ENCODE measurements at places on chromosomes 12 and 14.

DNA sequence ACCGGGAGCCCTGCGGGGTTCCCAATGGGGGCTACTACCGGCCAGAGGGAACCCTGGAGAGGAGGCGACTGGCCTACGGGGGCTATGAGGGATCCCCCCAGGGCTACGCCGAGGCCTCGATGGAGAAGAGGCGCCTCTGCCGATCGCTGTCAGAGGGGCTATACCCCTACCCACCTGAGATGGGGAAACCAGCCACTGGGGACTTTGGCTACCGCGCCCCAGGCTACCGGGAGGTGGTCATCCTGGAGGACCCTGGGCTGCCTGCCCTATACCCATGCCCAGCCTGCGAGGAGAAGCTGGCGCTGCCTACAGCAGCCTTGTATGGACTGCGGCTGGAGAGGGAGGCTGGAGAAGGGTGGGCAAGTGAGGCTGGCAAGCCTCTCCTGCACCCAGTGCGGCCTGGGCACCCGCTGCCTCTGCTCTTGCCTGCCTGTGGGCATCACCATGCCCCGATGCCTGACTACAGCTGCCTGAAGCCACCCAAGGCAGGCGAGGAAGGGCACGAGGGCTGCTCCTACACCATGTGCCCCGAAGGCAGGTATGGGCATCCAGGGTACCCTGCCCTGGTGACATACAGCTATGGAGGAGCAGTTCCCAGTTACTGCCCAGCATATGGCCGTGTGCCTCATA is 9.7 kb downstream of the TNS2 start:
- no peak for DNase-seq

- DNase-seq: no peak
Measured at GRCh38 chr12:6387541-6387940, 3.6 kb downstream of the LTBR start.

DNA sequence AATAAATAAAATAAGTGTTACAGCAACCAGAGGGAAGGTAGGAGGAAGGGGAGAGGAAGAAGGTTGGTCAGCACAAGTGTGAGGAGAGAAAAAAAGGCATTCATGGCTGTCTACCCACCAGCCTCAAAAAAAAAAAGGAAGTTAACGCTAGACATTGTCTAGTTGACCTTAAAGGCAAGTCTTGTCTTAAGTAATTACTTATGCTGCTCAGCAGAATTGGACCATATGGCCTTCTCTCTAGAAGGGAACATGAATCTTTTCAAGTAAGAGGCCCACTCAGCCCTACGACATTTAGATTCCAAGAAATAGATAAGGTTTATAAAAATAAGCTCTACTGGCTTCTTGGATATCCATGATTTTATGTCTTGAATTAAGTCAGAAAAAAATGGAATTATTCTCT is 172.7 kb downstream of the ETNK1 start:
- peak; percentile 81 for DNase-seq

GRCh38 chr12:93793983-93794382 is 116.8 kb downstream of the CRADD start:
- no peak for DNase-seq

DNA sequence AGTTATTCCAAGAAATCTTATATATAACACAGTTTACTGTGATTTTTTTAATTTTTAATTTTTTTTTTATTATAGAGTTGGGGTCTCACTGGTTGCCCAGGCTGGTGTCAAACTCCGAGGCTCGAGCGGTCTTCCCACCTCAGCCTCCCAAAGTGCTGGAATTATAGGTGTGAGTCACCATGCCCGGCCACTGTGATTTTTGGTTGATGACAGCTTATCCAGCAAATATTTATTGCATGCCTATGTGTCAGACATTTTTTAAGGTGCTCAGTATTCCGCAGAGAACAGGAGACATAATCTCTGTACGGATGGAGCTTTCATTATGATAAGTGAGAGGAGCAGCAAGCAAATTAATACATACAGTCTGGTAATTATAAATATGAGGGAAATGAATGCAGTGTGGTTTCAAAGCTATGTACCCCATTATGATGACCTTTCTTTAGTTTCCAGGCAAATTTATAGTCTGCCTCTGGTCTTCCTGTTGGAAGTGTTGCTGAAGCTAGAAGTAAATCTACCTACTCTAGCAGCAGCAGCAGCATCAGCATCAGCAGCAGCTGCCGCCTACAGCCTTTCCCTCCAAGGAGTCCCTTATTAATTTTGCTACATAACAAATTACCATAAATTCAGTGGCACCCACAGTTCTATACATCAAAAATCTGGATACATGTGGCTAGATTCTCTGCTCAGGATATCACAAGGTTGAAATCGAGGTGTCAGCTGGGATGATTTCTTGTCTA is 32.3 kb downstream of the FRS2 start:
- no peak for DNase-seq

DNA sequence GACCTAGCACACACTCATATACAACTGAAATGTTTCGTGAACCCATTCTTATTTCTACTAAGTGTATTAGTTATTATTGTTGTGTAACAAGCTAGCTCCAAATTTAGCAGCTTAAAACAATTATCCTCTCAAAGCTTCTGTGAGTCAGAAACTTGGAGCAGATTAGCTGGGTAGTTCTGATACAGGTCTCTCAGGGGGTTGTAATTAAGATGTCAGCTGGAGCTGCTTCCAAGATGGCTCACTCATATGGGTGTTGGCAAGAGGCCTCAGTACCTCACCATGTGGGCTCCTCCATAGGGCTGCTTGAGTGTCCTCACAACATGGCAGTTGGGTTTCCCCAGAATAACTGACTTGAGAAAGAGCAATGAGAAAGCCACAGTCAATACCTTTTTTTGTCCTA is 9.8 kb downstream of the GPR135 start:
- DNase-seq: peak; percentile 46

- DNase-seq: no peak
Measured at GRCh38 chr12:64352181-64352580, 38.4 kb downstream of the C12orf56 start.

- peak; percentile 77 for DNase-seq
Measured at GRCh38 chr12:68352067-68352466, 19.9 kb upstream of the MDM1 start.

DNA sequence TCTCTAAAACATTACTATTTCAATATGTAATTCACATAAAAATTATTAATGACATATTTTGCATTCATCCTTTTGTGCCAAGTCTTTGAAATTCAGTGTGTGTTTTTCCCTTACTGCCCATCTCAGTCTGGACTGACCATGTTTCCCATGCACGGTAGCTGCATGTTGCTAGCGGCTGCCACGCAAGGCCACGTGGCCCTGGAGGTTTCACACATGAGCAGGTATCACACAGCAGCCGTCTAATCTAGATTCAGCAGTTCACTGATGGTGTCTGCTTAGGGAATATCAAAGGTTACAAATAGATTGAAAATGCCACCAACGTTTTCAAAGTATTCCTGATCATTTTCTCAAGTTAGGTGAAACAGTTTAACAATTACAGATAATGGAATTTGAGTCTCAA is 234.8 kb upstream of the FKBP4 start:
- DNase-seq: no peak

DNA sequence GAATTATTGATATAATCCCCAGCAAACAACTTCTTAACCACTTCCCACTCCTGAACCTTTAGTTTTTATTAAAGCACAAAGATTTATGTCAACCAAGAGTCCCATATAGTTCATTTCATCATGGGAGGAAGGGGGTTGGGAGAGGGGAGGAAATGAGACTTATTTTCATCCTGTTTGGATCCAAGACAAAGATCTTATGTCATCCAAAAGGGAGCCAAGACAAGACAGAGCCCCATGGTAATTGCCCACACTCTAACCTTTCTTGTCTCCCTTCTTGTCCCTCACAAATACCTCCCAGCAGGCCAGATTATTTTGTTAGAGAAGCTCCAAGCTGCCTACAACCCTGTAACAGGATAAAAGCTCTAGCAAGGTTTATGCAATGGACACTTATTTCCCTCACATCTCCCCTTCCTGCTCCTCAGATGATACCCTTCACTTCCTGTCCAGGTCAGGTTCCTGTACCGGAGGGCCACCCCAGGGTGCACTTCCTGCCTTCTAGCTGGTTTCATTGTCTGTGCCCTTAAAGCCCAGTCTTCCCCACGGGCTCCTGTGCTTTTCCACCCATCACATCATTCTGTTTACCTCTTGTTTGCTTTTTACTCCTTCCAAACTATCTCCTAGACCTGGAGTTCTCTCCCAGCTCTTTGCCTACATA is 123.7 kb upstream of the MDM1 start:
- DNase-seq: peak; percentile 42

DNA sequence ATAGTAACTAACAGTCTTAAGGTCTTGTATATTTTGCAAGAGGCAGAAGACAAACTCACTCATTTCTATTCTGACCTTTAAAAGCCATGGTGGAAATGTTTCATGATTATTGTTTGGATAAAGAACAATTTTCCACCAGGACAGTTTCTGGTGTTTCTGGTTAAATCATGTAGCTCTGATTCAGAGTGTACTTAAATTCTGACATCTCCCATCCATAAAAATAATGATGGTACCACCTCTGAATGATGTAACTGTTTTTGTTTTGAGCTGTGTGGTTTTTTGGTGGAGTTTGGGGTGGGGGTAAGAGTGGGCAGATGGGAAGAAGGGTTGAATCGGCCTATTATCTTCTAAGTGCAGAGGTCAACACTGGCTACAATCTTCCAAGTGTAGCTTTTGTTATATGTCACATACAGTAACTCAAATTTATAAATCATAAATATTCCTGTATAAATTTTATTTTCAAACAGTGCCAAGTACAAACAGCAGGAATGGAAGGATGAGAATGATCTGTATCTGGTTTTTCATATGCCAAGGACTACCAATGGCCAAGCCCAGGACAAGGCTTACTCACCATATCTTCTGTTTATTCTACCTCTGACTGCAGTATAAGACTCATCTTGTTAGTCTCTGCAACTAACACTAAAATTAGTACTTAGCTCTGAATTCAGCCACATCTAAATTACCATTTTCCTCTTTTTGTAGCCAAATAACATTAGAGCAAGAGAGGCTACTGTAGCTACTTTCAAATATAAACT is 108.7 kb downstream of the BCAT1 start:
- no peak for DNase-seq

DNA sequence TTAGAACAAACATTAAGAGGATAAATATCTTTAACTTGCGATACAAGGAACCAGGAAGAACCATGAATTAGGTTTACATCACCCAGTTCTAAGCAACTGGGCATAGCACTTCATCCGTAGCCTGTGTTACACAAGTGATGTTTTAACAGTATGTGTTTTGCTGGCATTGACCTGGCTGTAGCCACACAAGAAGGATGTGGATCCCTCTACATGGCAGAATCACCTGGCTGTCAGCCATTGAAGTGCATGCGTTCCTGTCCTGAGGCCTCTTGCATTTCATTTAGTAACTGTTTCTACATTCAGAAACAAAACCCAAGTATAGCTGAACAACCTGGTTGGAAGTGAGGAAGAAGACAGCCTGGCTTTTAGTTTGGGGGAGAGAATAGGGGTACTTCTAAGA is 72.2 kb downstream of the TGFB3 start:
- DNase-seq: no peak

GRCh38 chr12:119946213-119946612 is 42.8 kb upstream of the BICDL1 start:
- no peak for DNase-seq

GRCh38 chr14:27528328-27528727 is 930.5 kb upstream of the NOVA1 start:
- peak; percentile 65 for DNase-seq

DNA sequence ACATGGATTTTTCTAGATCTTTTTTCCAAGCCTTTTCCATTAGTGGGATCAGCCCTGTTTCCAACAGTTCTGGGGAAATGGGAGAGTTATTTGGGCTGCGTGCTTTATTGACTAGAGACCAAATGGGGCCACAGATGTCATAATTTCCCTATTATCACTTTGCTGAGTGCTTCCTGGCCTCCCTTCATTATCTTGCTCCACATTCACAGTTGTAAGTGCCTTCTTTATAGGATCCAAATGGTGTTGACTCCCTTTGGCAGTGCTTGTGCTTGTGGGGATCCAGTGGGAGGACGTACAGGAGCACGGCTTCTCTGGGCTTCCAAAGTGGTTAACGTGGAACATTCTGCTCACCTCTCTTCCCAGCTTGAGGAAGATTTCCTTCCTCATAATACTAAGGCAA is 141.0 kb upstream of the RMST start:
- no peak for DNase-seq

DNA sequence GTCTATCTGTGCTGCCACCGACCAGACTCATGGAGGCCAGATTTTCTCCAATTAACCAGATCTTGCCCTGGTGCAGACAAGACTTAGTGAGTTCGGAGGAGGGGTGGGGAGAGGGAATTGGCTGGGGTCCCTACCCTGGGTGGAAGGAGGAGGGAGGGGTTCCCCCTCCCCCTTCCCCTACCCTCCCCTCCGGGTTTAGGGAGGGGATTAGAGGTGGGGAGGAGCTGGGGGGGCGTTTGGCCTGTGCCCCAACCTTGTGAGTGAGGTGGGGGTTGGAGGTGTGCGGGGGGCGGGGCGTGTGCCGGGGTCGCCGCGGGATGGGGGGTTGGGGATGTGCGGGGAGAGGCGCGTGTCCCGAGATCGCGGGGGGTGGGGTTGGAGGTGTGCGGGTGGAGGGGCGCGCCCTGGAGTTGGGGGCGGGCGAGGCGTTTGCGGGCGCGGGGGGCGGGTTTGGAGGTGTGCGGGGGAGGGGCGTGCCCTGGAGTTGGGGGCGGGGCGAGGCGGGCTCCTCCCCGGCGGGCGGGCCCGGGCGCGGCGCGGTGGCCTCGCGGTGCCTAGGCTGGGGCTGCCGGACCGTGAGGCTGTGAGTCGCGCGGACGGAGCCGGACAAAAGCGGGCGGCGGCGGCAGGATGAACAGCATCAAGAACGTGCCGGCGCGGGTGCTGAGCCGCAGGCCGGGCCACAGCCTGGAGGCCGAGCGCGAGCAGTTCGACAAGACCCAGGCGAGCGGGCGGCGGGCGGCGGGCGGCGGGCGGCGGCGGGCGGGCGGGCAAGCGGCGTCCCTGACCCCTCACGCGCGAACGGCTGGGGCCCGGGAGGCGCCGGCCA is at the start of gene HIP1R:
Gene HIP1R (plus strand): TSS at position 537 of the 829 bp plus-strand sequence. CDS start 94 bp downstream, at position 631.
- peak; percentile 74 for DNase-seq

GRCh38 chr12:90226211-90226610 is 517.6 kb upstream of the ATP2B1 start:
- DNase-seq: no peak

- DNase-seq: no peak
Measured at GRCh38 chr14:105148604-105149145, 19.9 kb downstream of the JAG2 start.

- no peak for DNase-seq
Measured at GRCh38 chr14:87045246-87045645, 947.7 kb downstream of the GALC start.

All from NCI-H82 (cell line).